HL-60 (cell line): ENCODE measurements at places on chromosomes 4 and X.

GRCh38 chrX:125947501-125947900, 218.6 kb downstream of the DCAF12L2 start:
- no peak for DNase-seq

GRCh38 chrX:94942603-94943002, 1268.6 kb downstream of the FAM133A start:
- no peak for DNase-seq

- DNase-seq, result no peak
These were observed 33.4 kb downstream of the RUFY3 start for GRCh38 chr4:70754990-70755688.

- DNase-seq, result no peak
These were observed 299.0 kb downstream of the KCNIP4 start for GRCh38 chr4:21649391-21650090.

DNA sequence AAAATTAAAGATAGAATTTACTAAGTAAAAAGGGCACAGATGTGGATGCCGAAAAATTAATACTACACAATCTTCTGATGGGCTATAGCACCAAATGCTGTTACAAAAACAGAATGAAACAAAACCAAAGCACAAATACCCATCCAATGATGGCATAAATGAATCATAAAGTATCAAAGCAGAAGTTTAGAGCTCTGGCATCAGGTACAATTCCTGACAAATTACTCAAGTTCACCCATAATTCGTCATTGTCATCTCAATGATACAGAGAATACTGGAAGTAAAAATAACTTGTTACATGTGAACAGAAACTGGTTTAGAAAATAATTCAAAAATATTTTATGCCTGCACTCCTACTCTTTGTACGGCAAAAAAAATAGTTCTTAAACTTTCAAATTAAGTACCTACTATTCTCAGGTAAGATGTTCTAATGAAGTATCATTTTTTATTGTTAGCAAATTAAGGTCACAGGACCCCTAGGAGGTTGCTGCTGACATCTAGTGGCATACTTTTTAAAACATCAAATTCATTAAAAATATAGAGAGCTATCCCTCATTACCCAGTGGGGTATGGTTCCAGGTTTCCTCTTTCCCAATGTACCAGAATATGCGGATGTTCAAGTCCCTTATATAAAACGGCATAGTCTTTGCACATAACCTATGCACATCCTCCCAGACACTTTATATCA, 126.1 kb downstream of the INPP4B start:
- DNase-seq, result no peak

GRCh38 chrX:15930585-15930984, 76.0 kb upstream of the AP1S2 start:
- DNase-seq, result no peak

- no peak for DNase-seq
These were observed 626 bp downstream of the YTHDC1 start for GRCh38 chr4:68349279-68349648.

- no peak for DNase-seq
These were observed 2.8 kb upstream of the SEL1L3 start for GRCh38 chr4:25865586-25865985.

GRCh38 chr4:7159923-7160322, 32.4 kb upstream of the SORCS2 start:
- no peak for DNase-seq

DNA sequence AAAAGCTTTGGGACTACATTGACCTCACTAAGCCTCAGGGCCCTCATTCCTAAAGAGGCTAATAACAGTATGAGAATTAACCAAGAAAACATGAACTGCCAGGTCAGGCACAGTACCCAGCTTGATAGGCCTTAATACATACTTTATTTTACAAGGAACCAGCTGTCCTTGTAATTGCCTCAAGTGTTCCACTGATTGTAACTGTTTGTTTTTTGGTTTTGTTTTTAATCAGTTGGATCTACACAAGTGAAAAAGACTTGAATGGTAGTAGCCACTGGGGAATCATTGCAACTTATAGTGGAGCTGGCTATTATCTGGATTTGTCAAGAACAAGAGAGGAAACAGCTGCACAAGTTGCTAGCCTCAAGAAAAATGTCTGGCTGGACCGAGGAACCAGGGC, 35.6 kb downstream of the PKD2 start:
- DNase-seq, result no peak

DNA sequence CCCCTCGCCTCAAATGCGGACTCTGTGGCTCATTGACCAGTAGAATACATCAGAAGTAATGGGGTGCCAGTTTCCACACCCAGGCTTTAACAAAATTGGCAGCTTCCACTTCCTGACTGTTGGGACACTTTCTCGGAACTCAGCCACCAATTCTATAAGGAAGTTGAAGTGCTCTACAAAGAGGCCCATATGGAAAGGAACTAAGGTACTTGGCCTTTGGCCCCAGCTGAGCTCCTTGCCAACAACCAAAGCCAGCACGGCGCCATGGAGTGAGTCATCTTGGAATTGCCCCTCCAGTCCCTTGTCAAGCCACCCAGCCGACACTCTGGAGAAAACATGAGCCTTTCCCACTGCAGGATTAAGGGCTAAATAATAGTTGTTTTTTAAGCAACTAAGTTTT, 262.2 kb upstream of the INTU start:
- peak; percentile 22 for DNase-seq

DNA sequence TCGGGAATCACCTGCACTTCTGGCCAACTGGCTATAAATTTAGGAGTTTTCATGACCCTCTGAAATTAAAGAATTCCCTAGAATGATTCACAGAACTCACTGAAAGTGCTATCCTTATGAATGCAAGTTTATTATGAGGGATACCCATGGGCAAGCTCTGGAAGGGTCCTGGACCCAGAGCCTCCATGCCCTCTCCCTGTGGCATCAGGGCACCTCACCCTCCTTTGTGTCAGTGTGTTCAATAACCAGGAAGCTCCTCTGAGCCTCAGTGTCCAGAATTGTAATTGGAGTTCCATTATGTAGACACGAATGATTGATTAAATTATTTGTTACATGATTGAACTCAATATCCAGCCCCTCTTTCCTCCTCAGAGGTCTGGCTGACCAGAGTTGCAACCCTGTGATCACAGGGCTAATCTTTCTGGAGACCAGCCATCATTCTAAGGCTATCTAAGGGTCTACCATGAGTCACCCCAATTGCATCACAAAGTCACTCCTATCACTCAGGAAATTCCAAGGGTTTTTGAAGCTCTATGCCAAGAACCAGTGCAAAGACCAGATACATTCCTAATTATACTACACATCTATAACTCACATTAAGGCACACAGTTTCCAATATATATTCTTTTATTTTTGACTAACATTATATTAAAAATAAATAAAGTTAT, 8.9 kb downstream of the ANXA3 start:
- no peak for DNase-seq

DNA sequence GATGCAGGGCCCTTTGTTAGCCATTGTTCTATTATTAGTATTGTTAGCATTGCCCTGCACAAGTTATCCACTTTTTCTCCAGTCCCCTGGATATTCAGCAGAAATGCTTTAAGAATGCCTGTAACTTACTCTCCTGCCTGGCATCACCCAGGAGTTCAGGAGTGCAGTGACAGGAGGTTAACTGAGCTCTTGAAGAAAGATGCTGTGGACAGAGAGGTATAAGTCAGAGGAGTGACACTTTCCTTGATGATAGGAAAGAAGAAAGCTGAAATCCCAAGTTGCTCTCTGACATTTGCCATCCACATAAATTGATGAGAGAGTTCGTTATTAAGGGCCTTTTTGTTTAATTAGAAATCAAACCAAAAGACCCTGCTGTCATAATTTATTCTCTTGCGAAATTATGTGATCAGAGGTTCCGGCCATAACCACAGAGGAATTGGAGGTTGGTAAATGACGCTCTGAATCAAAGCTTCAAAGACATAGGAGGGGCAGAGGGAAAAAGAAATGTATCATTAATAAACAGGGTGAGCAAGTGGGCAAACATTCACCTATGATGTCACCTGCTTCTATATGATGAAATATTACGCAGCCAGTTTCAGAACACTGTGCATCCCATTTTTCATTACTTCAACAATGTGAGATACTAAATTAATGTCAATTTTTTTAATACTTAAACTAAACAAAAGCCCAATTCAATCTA, 230.2 kb upstream of the JADE1 start:
- DNase-seq, result no peak

GRCh38 chrX:153831429-153832150, 1.2 kb upstream of the PDZD4 start:
- DNase-seq, result no peak

DNA sequence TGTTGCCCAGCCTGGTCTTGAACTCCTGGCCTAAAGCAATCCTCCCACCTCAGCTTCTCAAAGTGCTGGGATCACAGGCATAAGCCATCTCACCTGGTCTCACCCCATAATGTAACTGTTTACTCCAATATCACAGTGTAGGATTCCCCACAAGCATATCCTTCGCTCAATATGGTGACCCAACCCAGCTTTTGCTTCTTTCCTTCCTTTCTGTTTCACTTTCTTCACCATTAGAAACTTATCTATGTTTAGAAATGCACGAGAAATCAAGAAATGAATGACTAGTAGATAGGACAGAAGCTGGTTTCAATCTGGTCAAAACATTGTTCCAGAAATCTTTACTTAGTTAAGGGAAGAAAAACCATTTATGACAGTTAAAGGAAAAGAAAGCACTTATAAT, 18.9 kb downstream of the TSPAN5 start:
- no peak for DNase-seq

DNA sequence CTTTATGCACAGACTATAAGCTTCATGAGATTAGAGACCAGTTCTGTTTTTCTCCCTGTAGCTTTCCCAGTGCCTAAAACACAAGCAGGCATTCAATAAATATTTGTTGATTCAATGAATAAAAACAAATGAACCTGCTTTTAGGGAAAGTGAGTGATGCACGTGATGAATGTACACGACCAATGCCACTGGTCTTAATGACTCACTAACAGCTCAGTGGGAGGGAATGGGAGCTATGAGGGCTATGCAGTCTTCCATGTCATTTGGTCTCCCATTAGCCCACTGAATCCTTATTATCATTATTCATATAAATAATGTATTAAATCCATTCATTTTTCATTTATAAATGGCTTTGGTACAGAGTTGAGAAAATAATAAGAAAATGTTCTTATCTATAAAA, 247.4 kb downstream of the FBXO8 start:
- DNase-seq, result no peak

- no peak for DNase-seq
These were observed 670.7 kb downstream of the PCDH7 start for GRCh38 chr4:31390849-31391248.

DNA sequence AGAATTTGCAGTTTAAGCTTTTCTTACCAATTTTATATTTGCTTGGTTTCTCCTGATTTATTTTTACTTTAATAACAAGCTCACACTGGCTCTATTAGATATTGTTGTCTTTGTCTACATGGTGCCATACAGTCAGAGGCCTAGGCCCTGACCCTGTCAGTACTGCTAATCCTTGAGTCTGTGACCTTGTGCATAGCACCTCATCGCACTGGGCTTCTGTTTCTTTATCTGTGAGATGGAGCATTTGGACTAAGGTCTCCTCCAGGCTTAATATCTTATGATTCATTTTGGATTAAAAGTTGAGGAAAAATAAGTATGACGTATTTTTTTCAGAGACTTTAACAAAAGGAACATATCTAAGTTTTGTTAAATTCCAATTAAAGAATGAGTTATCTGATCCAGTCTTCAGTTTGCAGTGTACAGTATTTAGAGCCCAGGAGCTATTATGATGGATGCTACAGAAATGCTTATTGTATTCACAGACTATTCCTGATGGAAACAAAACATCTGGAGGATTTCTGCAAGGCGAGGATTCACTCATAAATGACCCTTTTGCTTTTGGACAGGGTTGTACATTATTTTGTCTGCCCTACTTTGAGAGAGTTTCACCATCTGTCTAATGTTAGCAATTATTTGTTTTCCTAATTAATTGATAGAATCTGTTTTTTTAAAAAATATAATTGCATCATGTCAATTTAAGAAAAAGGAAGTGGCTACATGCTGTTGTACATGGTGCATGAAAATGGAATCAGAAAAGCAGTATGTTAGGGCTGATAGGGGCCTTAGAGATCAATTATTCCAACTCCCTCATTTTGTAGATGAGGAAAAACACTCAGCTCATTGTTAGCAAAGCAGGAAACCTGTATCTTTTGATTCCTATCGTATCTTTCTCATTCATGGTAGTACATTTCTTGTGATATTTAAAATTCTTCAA, 203.6 kb downstream of the BANK1 start:
- DNase-seq, result no peak

DNA sequence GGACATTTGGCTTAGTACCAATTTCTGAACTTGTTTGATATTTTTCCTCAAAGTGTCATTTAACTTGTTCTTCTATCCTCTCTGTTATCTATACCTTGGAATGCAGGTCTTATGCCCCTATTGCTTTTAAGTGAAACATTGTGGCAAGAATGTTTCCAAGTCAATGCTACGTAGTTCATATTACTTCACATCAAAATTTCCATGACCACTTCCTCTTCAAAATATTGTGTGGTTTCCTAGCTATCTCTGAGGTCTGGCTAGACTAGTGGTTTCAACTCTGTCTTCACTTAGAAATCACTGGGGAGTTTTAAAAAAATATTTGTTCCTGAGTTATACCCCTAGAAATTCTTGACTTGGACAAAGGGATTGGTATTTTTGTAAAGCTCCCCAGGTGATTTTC, 20.2 kb upstream of the RASGEF1B start:
- DNase-seq, result peak; percentile 63

GRCh38 chr4:36386691-36387090, 105.3 kb downstream of the DTHD1 start:
- DNase-seq, result no peak

- no peak for DNase-seq
These were observed 173.6 kb downstream of the RCHY1 start for GRCh38 chr4:75340561-75340960.

DNA sequence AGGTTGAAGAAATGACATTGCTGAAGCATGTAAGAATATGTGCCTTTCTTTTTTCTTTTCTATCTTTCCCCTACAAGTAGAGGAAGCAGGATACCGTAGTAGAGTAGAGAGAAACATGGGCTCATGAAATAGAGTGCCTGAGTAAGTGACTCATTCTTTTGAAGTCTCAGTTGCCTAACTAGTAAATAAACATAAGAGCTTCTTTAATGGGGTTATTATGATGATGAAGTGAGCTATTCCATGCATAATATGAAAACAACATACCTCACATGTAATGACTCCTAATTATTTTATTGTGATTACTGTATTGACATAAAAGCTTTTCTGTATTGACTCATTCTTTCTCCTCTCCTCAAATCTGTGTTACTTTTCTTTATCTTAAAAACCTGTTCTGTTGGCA, 1538.2 kb downstream of the TECRL start:
- DNase-seq, result no peak

GRCh38 chrX:139559383-139560042, 29.0 kb downstream of the F9 start:
- no peak for DNase-seq

GRCh38 chr4:57974821-57975220, 864.6 kb upstream of the IGFBP7 start:
- no peak for DNase-seq

GRCh38 chr4:125013891-125014290, 300.9 kb upstream of the FAT4 start:
- no peak for DNase-seq

GRCh38 chr4:61379406-61379805, 179.3 kb downstream of the ADGRL3 start:
- no peak for DNase-seq
